Fibroblast of skin of scalp (primary cell): ENCODE measurements at places on chromosomes 3 and 15.

DNA sequence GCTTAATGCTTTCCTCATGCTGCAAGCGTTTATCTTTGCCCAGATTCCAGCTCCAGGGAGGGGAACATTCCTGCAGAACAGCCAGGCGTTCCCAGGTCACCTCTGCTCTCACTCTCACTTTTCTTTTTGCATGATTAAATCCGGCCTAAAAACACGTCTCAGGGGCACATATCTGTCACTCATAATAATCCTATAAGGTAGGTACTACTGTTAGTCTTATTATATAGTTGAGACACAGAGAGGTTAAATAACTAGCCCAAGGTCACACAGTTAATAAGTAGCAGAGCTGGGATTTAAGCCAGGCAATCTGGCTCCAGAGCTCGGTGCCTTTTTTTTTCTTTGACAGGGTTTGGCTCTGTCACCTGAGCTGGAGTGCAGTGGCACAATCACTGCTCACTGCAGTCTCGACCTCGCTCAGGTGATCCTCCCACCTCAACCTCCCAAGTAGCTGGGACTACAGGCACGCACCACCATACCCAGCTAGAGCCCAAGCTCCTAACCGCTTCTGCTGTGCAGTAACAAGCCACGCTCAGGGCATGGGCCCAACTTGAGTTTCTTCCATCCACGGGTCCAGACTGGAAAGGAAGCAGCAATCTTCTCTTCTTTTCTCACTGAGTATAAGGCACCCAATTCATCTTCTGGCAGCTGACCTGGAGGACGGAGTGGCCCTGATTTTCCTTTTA lies 96.5 kb downstream of the LIPC start:
- peak; percentile 55 for DNase-seq

DNA sequence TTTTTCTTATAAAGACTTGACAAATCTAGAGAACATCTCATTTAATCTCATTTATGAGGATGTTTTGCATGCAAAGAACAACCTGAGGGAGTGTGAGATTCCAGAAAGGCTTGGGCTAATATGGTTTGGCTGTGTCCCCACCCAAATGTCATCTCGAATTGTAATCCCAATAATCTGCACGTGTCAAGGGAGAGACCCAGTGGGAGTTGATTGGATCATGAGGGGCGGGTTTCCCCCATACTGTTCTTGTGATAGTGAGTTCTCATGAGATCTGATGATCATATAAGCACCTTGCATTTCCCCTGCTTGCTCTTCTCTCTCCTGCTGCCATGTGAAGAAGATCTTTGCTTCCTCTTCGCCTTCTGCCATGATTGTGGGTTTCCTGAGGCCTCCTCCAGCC lies 103.0 kb downstream of the ZNF385D start:
- DNase-seq, result no peak

DNA sequence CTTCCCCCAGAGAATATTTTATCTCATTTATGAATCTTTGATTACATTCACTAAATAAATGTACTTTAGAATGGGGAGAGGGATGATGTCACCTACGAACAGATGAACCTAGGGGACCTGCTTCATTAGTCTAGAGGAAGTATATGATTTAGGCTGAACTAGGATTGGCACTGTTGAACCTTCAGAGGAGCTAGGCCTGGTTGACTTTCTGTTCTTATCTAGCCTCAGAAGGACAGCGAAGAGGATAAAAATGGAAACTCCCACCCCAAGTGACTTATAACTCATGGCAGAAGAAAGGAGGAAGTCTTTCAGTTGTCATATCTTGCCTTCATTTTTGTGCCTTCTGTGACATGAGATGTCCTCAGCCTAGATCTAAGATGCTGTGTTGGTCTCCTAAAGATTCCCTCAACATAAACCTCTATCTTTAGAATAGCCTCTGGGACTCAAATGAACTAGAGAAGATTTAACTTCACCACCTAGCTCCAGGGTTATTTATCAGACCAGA lies 42.6 kb downstream of the POLG start:
- DNase-seq, result no peak

GRCh38 chr15:40282147-40282868 lies 556 bp downstream of the ANKRD63 start:
- no peak for DNase-seq

DNA sequence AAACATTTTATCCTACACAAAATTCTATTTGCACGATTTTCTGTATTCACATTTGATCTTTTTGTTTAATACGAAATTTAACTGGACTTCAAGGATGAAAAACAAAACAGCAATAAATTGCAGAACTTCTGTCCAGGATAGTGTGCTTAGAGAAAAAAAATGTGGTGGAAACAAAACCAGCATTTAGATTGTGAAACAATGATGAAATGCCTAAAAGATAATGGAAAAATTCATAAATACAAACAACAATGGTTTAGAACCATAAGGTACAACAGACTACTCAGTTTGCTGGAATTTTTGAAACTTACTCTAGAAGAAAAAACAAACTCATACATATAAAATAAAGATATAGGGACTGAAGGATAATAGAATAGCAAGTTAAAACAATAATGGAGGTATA lies 234.0 kb downstream of the BCHE start:
- no peak for DNase-seq

- no peak for DNase-seq
Observed at GRCh38 chr3:114846252-114846651, 300.8 kb downstream of the ZBTB20 start.

- peak; percentile 47 for DNase-seq
Observed at GRCh38 chr15:71806452-71806931, 3.9 kb upstream of the NR2E3 start.

GRCh38 chr3:14946739-14947099 lies 664 bp upstream of the NR2C2 start:
- DNase-seq, result no peak

DNA sequence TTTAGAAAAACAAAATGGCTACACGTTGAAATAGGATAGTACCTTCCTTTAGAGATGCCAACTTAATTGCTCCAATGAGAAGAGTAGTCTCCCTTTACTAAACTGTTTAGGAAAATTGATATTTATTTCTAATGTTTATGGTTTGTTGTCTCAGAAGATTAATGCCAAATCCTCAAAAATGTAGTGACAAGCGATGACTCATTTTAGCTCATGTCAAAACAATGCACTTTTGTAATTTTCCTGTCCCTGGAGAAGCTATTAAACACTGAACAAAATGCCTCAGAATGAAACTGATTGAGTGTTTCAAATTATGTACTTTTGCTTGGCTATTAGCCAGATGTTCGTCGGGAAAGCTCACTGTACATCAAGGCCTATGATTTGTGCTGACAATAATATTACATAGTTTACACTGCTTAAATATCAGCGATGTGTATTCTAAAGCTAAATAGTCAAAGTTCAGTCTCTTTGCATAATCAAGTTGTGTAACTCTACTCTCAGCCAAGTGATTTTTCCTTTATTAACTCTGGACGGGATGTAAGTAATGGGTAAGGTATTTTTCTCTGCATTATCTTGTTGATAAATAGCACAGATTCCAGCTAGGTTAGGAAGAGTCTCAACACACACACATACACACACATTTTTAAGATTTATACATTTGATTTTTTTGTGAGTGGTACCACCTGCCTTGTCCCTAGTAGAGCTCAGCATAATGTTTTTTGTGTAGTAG lies 83.7 kb downstream of the CMSS1 start:
- DNase-seq, result peak; percentile 88

DNA sequence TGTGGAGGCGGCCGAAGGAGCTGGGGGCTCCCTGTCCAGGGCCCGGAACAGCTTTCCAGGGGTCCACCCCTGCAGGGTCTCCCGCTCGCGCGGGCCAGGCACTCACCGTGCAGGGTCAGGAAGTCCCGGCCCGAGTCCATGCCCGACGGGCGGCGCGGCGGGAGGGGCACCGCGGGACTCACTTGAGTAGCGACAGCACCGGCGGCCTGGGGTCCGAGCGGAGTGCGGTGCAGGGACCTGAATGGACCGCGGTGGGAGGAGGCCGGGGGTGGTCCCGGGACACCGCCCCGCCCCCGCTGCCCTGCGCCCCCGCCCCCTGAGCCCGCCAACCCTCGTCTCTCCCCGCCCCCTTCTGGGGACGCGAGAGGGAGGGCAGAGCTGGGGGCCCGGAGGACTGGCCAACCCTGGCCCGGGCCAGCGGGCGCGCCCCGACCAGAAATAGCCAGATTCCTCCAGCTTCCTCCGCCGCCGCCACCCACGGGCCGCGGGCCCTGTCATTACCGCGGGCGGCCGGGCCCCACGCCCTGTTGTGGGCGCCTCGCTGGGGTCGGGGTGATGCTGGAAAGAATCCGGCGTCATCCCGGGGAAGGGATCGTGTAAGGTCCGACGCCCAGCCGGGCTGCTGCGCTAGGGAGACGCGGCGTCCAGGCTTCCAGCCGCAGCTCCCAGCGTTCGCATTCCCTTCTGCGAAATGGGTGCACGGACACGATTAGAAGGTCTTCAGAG lies at the start of gene PLCD1:
Gene PLCD1 (minus strand): TSS at position 243 of the 726 bp plus-strand sequence. CDS start 103 bp downstream, at position 140.
- peak; percentile 78 for DNase-seq

GRCh38 chr3:153043729-153044328 lies 118.2 kb upstream of the RAP2B start:
- peak; percentile 58 for DNase-seq

DNA sequence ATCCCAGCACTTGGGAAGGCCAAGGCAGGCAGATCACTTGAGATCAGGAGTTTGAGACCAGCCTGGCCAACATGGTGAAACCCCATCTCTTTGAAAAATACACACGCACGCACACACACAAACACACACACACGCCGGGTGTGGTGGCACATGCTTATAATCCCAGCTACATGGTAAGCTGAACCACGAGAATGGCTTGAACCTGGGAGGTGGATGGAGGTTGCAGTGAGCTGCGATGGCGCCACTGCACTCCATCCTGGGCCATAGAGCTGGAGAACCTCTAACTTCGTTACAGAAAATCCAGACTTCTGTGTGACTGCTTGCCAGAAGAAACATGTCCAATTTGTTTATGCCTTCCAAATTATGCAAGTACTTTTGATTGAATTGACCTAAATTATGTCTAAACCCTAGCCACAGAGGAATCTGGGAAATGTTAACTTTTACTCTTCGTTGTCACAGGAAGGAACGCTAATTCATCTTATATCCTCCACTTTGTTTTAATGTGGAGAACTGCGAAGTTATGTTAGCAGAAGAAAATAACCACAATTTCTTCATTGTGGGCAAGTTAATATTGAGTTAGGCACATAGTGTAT lies 21.7 kb downstream of the TRIM59 start:
- DNase-seq, result no peak

DNA sequence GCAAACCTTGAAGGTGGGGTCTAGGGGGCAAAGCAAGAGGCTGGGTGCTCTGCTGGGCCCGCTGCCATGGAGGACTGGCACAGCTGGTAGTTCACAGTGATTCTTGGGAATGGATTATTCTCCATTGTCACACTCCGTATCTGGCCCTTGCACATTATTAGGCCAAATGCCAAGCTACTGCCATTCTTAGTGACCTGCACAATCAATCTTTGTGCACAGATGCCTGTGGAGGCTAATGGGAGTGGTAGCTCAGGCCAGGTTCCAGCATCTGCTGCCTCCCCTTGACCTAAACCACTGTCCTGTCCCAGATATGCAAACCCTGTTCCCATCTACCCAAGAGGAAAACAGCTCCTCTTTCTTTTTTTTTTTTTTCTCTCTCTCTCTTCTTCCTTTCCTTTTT lies 67.5 kb downstream of the TIPARP start:
- no peak for DNase-seq

DNA sequence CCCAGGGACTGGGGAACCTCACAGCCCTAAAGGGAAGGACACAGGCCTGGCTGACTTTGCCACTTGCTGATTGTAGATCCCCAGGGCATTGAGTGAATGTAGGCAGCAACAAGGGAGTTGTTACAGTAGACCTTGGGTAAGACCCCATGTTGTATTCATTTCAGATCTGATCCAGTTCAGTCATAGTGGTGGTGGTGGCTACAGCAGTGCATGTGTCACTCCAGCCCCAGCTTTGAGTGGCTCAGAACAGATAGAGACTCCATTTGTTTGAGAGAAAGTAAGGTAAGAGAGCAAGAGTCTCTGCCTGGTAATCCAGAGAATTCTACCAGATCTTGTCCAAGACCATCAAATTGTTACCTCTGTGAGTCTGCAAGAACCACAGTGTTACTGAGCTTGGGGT lies 278.7 kb upstream of the SATB1 start:
- DNase-seq, result no peak

DNA sequence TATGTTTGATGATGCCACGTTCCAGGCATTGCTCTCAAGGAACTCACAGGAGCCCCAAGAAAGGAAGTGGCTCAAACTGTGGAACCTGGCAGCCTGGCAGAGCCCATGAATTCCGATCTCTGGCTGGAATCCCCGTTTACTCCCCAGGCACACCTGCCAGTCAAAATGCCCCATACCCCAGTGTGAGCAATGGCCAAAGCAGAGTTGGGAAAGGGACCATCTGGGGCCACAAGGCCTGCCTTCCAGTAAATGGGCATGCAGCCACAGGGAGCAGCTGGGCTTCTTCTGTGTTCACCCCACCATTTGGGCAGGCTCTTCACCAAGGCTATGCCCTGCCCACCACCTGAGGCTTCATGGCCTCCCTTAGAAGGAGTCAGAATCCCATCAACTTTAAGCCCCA lies 257.0 kb upstream of the GOLGA6L4 start:
- DNase-seq, result no peak

DNA sequence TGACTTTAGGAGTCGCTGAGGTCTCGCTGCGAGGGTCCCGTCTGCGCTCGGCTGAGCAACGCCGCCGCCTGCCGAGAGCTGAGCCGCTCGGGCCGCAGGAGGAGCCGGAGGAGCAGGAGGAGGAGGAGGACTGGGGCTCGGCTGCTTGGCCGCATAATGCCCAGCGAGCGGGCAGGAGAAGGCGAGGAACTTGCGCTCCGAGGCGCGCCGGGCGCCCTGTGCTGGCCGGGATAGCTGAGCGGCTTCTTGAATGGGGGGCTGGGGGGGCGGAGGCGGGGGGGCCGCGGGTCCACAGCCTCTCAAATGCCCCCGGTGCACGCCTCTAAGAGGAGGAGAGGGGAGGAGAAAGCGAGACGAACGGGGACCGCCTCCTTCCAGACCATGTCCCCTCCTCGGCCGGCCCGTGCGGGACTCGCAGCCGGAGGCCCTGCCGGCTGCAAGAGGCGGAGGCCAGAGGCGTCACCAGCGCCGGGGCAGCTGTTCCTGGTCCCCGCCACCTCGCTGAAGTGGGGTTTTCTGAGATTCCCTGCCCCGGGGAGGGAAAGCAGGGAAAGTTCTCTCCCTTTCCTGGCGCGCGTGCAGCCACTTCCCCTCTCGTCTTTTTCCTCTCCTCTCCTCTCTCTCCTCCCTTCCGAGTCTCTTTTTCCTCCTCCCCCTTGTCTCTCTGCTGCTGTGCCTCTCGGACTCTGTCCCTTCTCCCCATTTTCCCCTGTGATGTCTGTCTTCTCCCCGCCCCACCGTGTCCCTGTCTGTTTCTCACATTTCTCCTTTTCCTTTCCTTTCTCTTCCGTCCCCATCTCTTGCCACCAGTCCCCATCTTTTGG lies at the start of gene ADAMTS9:
Gene ADAMTS9 (minus strand): TSS at position 220 of the 824 bp plus-strand sequence. CDS start 343 bp downstream, outside the sequence.
- peak; percentile 83 for DNase-seq
